Ascending aorta (tissue), 2 donors: ENCODE measurements at places on chromosomes 1 and 21.

GRCh38 chr1:37069406-37069805 is 35.1 kb upstream of the GRIK3 start:
- DNase-seq: no peak

GRCh38 chr1:200367841-200368534 is 41.8 kb downstream of the ZNF281 start:
- no peak for DNase-seq

- DNase-seq: no peak
These were observed 101.9 kb upstream of the C1orf21 start for GRCh38 chr1:184284900-184285299.

GRCh38 chr21:28654406-28654805 is 338.3 kb downstream of the LTN1 start:
- no peak for DNase-seq

DNA sequence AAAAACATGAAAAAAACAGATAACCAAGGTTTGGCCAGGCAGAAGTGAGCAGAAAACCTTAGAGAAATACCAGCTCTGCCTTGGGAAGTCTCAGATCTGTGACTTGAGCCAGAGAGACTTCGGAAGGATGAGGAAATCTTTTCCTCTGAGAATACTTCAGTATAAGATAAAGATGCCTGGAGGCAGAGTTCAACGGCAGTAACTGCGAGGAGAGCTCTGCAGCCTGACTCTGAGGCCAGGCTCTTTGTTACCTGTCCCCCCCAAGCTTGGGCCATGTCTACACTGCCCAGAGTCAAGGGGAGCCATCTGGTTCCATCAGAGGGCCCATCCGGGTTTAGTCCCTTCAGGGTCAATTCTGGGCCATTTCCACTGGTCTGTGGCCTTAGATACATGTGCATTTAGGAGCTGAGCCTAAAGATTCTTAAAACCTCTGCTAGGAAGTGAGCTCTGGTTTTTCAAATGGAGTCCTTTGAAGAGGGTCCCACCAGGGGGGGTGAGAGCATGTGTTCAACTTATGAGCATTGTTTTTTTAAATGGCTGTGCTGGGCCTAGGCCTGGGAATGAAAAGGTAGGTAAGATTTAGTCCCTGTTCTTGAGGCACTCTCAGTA is 8.7 kb downstream of the KIRREL1 start:
- no peak for DNase-seq

DNA sequence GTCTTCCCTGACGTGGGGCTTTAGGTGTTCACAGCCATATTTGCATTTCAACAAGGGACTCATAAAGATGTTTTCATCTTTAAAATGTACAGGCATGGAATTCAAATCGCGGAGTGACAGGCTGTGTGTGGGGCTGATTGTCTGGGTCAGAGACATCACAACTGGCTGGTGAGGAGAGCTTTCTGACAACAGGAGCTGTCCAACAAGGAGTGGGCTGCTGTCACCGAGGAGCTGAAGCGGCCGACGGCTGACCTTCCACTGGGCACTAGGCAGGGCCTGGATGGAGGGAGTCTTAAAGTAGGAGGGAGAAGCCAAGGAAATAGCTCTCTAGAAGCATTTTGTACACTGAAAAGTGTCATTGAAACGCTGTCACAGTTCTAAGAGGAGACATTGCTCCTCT is 30.5 kb upstream of the SCMH1 start:
- DNase-seq: no peak

- no peak for DNase-seq
These were observed 26.3 kb downstream of the ADAM30 start for GRCh38 chr1:119869995-119870394.

GRCh38 chr1:110608247-110608646 is 2.1 kb upstream of the KCNA2 start:
- no peak for DNase-seq

DNA sequence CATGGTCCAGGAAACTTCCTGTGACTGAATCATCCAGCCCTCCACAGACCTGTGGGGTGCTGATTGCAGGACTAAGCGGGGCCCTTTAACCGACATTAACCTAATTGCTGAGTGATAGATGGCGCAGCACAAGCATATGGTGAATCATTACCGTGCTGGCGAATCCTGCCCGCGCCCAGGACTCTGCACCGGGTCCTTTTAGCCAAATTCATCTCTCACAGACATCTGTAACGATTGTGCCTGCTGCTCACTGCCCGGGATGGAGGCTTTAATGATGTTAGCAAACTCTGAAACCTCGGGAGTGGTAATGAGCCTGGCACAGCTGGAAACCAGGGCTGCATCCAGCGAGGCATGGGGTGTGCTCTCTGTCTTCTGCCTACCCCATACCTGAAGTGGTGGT is 147.3 kb upstream of the CD34 start:
- DNase-seq: no peak

- DNase-seq: no peak
These were observed 2.1 kb downstream of the SIPA1L2 start for GRCh38 chr1:232627645-232628334.

GRCh38 chr1:44812822-44813543 is 4.7 kb downstream of the BTBD19 start:
- DNase-seq: no peak

GRCh38 chr21:34907461-34908418 is 141.4 kb downstream of the RUNX1 start:
- no peak for DNase-seq

DNA sequence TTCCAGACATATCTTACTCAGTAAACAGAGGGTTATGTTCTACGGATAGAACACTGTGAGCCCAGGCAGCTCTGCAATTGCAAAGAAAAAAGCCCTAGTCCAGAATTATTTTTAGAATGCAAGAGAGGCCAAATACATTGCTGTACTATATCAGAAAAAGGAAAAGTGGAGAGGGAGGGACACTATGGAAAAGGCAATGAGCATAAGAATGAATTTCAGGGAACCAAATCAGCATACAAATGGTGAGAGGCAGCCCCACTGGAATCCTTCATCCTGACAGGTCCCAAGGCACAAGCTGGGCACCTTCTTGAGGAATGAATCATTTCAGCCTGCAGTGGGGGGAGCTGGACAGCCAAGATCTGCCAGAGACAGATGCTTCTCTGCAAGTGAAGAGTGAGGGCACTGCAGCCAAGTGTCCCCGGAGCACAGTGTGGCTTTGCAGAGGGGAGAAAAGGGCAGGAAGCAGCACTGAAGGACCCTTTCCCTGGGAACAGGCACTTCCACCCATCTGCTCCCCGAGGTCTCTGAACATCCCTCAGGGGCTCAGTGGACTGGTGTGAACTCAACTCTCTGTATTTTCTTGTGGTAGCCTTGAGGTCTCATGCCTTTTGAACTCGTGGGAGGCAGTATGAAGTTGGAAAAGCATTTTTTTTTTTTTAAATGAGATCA is 115.6 kb downstream of the XCL2 start:
- DNase-seq: no peak

GRCh38 chr1:220347654-220348175 is 75.5 kb upstream of the RAB3GAP2 start:
- DNase-seq: no peak
